NCI-H1048 (cell line): ENCODE measurements at places on chromosomes 2 and 18.

- no peak for DNase-seq
These were observed 54.7 kb downstream of the CABLES1 start for GRCh38 chr18:23189768-23190661.

GRCh38 chr2:54310961-54311360 is 54.9 kb upstream of the TSPYL6 start:
- DNase-seq, result no peak

- DNase-seq, result no peak
These were observed 33.5 kb downstream of the POLE4 start for GRCh38 chr2:74991977-74992376.

DNA sequence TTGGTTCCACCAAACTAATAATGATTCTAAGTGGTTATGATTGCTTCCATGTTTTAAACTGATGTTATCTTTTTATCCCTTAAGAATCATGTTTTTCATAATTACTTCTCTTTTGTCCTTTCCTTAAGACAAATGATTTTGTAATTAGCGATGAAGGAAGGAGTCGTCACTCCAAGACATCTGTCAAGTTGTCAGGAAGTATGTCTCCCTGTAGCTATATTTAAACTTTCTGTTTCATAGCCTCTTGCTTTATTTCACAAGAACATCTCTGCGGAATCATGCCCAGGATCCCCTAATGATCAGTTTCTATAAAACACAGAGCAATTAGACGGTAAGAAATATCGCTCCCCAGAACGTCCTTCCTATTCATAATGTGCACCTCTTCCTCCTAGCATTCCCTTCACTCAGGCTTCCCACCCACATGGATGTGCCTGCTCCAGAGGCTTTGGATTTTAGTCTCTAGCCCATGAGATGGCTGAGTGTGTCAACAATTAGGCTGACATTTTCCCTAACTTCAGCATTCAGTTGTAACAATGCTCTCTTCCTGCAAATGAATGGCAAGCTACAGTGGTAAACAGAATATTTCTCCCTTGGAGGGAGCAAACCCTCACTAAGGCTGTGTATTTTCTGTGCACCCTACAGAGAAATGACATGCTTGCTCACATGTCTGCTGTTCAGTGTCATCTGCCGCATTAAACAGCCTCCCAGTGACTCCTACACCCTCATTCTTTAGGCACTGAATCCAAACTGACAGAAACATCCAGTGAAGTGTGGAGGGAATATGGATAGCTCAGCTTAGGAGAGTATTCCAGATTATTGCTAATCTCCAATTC is 879.6 kb upstream of the CELF4 start:
- DNase-seq, result no peak

DNA sequence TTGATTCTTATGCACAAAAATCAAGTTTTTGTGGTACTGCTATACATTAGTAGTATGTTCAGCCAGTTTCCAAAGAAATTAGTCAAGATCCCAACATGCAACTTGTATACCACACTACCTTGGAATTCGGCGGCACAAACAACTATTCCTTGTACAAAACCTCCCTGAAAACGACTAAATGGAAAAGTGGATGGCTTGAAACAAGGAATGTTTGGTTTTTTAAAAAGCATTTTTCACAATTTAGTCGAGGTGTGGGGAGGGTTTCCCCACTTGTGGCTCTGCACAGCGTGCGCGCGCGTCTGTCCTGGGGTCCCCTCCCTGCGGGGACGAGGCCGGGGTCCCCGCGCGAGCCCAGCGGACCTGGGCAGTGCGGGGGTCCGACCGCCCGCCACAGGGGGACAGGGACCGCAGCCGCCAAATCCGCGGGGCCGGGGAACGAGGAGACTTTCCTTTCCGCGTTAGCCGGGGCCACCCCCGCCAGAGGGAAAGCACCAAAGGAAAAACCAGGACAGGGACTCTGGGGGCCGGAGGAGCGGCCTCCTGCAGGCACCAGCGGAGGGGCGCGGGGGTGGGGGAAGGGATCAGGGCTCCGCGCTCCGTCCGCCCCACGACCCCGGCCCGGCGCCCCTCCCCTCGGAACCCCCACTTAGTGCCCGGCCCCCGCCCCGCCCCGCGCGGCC is 534 bp upstream of the SOCS6 start:
- no peak for DNase-seq

DNA sequence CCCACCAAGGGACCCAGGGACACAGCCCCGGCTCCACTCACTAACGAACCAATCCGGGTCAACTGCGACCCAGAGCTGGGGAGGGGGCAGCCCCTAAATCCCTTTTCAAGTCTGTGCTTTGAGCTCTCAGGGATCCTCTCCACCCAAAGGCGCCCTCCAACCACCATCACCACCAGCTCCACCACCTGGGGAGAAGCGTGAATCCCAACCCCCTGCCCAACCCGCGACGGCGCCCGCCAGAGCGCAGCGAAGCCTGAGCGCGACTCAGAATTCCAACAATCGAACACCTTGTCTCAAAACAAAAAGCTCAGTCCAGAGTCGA is 497 bp downstream of the DSC3 start:
- DNase-seq, result no peak

DNA sequence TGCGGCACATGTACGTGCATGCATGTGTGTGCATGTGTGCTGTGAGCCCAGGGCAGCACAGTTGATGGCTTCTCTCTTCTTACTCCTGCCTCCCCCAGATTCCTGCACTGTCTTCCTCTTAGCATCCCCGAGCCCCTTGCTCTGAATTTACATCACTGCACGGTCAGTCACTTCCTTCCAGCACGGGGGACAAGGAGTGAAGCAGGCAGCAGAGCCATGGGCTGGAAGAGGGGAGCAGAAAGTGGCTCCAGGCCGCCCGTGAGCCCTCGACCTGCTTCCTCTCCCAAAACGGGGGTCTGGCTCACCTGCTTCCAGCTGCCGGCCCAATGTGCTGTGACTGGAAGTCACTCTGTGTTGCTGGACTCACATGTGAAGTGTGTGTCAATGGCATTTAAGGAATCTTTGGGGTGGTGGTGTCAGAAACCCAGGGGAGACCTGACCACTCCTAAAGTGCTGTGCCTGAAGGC is 106.1 kb downstream of the FAM210A start:
- no peak for DNase-seq
